ENCODE measurements at places on chromosomes 12 and 14.

GRCh38 chr12:52613384-52614030, 4.9 kb downstream of the KRT73 start:
- no peak for DNase-seq

GRCh38 chr14:34554540-34555250, 15.2 kb upstream of the EAPP start:
- no peak for DNase-seq

- no peak for DNase-seq
Observed at GRCh38 chr12:49030119-49030518, 11.5 kb upstream of the PRKAG1 start.

DNA sequence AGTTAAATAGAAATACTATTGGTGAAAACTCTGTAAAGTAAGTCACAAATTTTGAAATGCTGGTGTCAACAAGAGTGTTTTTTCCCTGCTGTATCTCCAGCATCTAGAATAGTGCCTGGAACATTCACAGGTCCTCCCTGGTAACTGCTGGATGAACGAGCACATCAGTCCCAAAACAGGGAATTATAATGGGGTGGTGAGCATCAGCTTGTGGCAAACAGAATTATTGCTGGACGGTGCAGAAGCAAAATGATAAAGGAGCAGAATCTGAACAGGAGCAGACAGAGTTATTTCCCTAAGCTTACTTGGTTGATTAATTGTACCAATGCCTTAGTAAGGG, 129.9 kb downstream of the GRIP1 start:
- no peak for DNase-seq

DNA sequence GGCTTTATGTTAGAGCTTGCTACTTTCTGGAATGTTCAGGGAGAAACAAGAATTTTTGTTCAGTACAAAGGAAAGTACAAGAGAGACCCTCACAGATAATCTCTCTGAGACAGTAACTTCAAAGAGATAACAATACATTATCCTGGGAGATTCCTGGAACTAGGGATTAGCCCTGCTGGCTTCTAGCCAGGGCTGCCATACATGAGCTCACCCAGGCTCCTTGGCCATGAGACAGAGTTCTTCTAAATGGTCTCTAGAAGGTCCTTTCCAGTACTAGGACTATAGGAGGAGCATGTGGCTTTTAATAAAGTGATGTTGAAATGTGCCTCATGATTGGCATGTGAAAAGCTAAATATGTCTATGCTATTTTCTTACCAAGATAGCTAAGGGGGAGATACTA, 342.5 kb downstream of the EMP1 start:
- no peak for DNase-seq

DNA sequence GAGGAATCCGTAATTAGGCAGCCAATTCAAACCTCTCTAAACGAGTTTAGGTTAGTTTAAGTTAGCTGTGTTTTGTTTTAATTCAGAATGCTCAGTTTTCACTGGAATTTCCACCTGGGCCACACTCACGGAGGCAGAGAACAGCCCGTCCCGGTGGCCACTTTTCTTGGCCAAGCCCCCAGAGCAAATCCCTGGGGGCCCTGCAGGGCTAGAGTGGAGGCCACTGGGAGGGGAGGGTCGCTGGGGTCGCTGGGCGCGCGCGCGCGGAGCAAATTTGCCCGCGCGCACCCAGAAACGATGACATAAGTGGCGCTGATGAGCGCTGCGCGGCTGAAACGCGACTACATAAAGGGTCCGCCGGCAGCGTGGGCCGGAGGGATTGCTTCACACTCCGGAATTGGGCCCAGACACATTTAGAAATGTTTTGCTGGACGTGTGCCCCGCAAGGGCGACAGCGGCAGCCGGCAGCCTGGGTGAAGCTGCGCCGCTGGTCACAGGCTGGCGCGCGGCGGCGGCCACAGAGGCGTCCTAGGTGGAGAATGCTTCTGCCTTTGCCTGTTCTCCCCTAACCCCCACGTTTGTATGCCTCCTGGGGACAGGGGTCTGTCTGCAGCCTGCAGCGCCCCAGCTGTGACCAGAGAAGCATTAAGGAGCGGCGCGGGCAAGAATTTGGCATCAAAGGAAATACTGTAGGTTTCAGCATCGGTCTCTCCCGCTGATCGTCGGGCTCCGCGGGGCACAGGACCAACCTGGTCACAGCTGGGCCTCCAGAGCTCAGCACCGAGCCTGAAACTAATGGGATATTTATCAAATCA, 37.9 kb upstream of the TBX5 start:
- DNase-seq: no peak

Data from GM12865 (cell line).